ENCODE measurements at places on chromosomes 13 and 19.

- no peak for DNase-seq
These were observed 1268.4 kb upstream of the SPRY2 start for GRCh38 chr13:81609335-81609734.

GRCh38 chr19:35122687-35123551 lies 7.3 kb downstream of the FXYD3 start:
- DNase-seq: no peak

DNA sequence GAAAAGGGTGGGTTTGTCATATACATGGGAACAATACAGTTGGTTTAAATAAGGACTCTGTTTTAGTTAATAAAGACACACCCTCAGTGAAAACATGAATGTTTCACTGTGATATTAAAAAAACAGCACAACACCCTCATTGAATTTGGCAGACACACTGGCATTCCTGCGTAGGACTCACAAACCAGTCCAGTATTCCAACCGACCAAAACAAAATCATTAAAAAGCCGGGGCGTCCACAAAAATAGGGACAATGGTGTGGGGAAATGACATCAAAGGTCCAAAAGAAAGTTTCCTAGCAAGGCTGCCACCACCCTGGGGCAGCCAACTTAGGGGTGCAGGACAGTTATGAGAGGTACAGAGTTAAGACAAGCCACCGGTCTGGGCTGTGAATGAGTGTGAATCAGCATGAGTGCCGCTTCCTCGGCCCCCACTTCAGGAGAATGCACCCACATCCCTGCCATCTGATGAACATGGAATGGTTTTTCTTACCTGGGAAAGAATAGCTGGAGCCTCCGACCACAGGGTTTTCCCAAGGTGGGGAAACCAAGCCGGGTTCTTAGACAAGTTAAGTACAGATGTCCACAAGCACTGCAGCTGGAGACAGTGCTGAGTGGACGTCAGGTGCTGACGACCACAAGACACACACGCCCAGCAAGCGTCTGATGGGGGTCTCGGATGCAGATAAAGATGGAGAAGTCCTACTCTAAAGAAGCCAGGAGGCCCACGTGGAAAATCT lies 73.3 kb downstream of the KLF2 start:
- DNase-seq: no peak

- DNase-seq: no peak
These were observed 6.2 kb downstream of the EFNA2 start for GRCh38 chr19:1291761-1292418.

DNA sequence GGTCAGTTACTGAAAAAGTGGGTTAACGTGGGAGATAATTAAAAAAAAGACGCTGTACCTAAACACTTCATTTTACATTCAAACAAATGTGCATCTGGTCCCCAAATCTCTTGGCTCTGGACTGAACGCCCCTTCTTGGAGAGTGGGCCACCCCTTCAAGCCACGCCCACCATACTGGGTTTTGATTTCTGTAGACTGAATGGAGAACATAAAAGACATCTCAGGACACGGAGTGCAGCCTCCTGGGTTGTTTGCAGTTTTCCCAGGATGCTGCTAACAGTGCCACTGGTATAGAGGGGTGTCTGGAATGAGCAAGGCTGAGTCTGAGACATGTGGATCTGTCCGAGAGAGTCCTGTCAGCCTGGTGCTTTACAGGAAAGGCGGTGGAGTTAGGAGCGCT lies 10.6 kb downstream of the TFDP1 start:
- no peak for DNase-seq

DNA sequence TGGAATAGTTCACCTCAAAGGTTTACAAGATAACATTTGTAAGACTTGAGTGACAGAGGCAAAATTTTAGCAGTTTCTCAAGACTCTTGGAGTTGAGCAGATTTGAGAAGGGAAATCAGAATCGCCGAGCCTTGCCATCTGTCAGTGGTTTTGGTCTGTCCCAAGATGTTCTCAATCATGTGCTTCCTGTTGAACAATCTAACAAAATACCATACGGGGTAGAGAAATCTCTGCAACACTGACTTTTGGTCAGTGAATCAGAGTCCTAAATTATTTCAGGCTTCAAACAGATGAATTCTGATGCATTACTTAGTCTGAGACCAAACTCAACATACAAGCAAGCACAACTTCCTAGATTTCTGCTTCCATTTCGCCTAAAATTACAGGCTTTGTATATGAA lies 3.8 kb downstream of the KCTD12 start:
- DNase-seq: no peak

GRCh38 chr19:53960886-53961285 lies 1.9 kb upstream of the CACNG8 start:
- no peak for DNase-seq

- no peak for DNase-seq
These were observed 128.4 kb upstream of the SPACA7 start for GRCh38 chr13:112247471-112248405.

DNA sequence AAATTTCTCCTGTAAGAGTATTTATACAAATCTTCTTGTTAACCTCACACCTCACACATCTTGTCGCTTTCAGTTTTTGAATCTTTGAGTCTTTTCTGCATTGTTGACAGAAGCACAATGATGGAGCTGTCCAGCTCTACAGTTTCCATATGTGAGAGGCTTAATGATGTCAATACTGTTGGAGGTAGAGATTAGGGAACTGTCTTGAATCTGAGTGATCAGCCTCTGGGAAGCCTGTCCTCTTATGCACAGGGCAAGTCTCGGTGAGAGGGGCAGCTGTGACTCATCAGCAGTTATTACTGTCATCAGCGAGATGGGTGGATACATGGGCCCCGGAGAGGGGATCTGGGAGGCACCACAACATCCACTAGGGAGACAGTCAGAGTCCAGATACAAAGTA lies 4.6 kb upstream of the ITGBL1 start:
- no peak for DNase-seq

- no peak for DNase-seq
These were observed 841 bp upstream of the ZNF223 start for GRCh38 chr19:44050740-44051649.
